ENCODE measurements at places on chromosomes 2 and 18.
A peak's percentile ranks its signal among the peaks of the same experiment; 100 is the strongest.

DNA sequence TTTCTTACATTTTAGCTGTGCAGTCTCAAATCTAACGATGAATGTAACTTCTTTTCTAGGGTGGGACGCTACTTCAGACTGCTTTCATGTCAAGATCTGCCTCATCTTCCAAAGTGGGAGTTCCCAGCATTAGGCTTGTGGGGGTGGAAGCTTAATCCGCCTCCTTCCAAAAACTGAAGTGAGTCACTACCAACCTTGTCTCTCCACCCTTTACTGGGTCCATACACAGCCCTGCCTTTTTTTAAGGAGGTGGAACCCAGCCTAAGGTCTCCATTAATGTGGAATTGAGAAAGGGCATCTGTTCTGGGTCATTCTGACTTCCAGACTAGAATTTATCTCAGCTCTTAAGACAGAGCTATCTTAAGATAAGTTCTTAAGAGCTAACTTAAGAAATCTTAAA lies 42.0 kb upstream of the NFE2L2 start:
- DNase-seq = no peak

DNA sequence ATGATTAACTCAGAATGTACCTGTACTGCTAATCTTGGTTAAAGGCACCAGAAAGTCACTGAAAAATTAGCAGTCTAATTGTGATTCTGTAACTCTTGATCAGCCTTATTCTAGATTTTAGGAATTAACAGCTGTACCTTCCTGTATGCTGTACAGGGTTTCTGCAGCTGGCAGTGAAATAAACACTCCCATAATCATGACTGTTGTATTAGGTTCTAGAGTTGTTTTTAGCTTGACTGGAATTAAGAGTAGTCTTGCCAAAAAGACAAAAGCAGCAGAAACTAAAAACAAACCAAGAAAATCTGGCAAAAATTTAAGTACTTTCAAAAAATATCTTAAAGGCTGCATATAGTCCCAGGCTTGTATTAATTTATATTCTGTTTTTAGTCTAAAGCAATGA lies 103.5 kb downstream of the SOS1 start:
- no peak for DNase-seq

DNA sequence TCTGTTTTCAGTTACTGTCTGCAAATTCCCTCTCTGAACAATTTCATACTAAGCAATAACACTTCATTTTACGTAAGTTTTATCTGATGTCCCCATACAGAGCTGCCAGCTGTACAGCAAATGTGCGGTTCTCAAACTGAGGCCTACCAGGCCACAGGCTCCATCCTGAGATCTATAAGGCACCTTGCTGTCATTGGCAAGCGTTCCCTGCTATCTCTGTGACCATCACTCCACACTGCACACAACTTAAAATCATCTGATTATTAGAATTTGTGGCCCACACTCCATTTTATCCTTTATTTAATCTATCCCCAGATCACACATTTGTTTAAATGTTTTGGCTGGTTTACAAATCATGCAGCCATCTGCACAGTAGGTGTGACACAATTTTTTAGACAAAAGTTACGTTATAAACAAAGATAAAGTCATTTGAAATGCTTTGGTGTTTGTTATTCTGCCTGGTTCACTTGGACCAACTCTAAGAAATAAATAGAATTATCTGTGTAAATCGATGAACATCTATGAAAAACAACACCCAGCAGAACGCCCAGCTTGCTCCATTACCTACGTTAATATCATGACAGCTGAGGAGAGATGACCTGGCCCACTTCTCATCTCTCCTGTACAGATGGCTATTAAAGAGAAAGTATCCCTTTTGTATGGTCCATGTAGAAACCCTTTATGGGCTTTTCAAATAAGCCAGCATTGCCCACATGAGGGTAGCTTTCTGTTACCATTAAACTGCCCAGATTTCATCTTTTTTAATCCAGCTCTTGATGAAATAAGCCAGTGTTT lies 162.4 kb downstream of the ZNF521 start:
- DNase-seq = no peak

DNA sequence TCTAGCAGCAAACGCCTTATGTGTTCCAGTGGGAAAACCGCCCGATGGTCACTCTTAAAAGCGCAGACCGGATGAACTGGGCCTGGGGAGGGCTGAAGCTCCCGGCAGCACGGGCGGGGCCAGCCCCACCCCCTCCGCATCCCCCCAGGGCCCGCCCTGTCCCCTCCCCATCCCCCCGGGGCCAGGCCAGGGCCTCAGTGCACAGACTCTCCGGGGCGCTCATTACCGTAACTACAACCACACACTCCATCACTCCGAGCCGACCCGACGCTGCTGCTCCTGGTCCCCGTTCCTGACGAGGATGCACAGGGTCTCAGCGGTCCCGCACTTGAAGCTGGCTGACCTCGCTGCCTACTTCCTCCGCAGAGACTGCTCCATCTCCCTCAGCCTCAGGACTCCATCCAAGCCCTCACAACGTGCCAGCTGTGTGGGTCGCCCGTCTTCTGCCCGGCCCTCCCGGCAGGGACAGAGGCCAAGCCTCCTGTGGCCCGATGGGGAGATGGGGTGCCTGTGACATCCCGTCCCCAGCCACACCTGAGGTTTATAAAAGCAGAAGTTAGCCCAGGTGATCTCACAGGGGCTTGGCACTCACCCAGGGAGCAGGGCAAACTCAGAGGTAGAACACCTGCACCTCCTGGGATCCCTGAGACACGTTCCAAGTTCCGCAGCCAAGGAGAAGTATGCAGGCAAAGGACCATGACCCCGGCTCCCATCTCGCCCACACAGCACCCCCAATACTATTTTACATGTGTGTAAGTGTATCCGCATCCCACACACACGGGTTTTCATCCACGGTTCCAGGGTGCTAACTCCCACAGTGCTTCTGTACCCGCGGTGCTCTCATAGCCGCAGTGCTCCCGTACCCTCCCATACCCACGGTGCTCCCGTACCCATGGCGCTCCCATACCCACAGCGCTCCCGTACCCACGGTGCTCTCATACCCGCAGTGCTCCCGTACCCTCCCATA lies 36.0 kb downstream of the SLC66A2 start:
- DNase-seq = no peak

- DNase-seq = no peak
Observed at GRCh38 chr2:218607436-218608115, at the start of gene PLCD4. Gene PLCD4, plus strand, starts transcription at chr2:218607899. Its CDS starts 7,841 bp downstream, at chr2:218615740.

- DNase-seq = no peak
Observed at GRCh38 chr2:28982381-28982950, 1.4 kb downstream of the TOGARAM2 start.

DNA sequence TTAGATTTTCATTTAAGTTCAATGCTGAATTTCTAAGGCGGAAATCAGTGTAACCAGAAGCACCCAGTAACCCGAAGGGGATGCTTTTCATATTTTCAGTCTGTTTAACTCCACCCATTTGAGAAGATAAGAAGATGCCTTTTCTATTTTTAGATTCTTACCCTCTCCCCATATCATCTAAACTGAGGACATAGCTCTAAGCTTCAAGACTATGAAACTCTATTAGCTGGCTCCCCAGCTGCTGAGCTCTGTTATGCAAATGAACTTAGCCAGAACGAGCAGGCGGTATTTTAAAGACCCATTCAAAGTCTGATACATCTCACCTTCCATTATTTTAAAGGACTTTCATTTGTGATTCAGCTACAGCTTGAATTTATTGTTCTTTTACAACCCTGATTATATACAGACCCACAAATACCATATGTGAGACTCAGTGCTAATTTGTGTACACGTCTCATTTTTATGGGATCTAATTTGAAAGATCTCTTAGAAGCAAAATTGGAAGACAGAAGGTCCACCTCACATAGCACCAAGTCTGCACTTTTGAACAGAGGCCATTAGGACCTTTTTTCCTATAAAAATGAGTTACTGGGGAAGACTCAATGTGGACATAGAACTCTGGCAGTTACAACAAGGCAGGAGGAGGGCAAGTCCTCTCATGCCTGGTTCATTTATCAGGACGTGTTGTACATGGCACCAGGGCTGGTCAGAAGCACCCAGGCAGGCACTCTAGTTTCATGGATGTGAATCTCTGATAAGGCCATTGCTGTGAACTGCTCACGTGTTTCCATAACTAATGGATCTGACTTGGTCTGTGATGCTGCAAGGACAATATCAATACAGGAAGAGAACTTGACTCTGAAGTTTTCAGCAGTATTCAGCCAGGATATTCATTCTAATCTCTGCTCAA lies 16.3 kb downstream of the CDC42EP3 start:
- no peak for DNase-seq

GRCh38 chr18:61541673-61542072 lies 208.4 kb downstream of the CDH20 start:
- DNase-seq = no peak

DNA sequence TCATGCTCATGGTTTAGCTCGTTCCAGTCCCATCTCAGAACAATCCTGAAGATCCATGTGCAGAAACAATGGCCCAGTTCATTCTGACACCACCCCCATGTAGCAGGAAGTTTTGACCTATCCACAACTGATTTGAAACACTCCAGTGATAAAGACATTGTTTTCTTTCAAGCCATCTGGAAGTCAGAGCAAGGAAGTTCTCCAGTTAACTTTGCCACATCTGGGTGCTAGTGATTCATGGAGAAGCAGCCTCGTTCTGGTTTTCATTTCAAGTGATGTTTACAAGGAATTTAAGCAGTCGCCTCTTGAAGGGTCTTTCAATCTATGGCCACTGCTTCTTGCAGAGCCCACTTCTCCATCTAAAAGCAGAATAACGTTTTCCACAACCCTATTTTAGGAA lies 36.6 kb upstream of the TWIST2 start:
- no peak for DNase-seq

DNA sequence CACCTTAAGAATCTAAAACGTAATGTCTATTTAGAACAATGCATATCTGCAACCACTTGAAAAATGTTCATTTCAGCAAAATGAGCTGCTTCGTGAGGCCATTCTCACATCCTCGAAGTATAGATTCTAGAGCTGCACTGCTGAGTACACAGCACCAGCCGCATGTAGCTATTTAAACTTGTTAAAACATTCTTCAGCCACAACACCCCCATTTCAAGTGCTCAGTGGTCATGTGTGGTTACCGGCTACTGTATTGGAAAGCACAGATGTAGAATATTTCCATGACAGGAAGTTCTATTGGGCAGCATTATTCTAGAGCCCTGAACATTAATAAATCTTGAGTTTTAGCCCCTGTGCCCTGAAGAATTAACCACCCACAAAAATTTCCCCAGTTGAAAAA lies 35.0 kb downstream of the SUMO1 start:
- DNase-seq = no peak

DNA sequence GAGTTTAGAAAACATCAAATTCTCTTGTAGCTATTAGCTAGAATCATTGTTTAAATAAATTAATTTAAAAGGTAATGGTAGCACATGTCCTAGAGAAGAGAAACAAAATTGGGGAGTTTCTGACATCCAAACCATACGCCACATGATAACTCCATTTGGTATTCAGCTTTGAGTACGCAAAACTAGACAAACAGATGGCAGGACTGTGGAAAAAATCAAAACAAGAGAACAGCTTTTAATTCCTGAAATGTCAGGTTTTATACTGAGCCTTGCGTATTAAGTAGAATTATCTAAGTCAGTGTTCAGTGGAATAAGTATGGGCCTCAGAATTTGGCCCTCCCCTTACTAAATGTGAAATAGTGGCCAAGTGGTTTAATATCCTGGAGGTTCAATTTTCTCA lies 82.4 kb upstream of the PDE1A start:
- DNase-seq = no peak

GRCh38 chr2:201148434-201148990 lies 32.5 kb downstream of the CFLAR start:
- no peak for DNase-seq

DNA sequence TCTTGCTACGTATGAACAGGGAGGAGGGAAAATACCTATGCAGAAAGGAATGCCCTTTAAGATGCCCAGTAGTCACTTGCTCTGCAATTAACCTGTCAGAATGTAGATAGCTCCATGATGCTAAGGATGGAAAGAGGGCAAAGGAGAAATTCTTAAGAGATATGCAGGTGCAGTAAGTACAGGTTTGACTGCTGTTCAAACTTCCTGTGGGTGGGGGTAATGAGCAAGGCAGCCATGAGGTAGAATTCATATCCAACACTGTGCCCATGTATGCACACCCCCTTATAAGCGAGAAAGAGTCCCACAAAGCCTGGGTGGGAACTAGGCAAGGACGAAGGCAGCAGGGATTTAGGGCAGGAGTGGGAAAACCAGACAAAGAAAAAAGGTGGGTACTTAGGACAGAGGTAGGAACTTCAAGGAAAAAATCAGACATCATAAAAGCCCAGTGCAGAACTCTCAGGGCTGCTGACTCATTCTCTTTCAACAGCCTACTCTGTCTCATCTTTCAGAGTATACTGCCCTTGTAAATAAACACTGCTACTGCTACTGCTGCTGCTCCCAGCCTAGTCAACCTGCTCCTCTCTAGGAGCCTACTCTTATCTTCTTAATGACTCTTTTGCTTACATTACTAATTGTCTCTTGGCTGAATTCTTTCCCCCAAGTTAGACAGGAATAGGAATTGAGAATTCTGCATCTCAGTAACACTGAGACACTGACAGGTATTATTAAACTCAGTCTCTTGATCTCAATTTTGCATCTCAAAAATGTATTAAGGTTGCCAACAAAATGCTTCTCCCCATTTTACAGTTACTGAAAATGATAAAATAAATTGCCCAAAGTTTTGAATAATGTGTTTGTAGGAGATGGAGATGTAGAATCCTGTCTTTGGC lies 189.0 kb downstream of the PTH2R start:
- no peak for DNase-seq

- DNase-seq = no peak
Observed at GRCh38 chr2:117603060-117603459, 211.4 kb upstream of the DDX18 start.

- DNase-seq = no peak
Observed at GRCh38 chr18:70422391-70422965, 133.6 kb downstream of the SOCS6 start.

- no peak for DNase-seq
Observed at GRCh38 chr2:71502941-71503738, 49.8 kb downstream of the DYSF start.

GRCh38 chr18:44683556-44683955 lies 2.9 kb downstream of the SETBP1 start:
- DNase-seq = no peak

DNA sequence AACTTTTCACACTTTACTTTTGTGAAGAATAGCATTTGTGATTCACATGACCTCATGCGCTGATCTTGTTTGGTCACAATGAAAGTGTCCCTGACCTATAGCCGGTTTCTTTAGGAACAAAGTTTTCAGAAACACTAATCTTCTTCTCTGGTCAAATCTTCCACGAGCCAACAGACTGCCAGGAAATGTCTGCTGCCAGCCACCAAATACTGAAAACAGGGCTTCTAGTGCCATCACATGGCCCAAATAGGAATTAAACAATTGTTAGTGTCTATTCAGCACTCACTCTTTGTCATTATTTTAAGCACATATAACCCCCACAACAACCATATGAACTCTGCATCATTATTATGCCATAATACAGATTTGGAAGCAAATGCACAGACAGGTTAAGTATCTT lies 286.5 kb upstream of the SYT4 start:
- DNase-seq = peak; percentile 57
